Kidney epithelial cell (primary cell): ENCODE measurements at places on chromosomes 1 and 21. TPM values are rescaled to one million over a fixed set of nuclear protein-coding genes. Genes with fewer than 3 reads are reported as not detected.

The APP gene
- 620 and 624 TPM in 2 replicates for total RNA-seq

The HUNK gene
- 2.8 and 3.1 TPM in 2 replicates for total RNA-seq

The MIXL1 gene
- total RNA-seq: 0.41 and 0.67 TPM in 2 replicates

The CEP170 gene
- 82.0 and 82.2 TPM in 2 replicates for total RNA-seq

The NCF2 gene
- 62.5 and 86.1 TPM in 2 replicates for total RNA-seq

The FCRL1 gene
- total RNA-seq: not detected in 2 replicates

The LCE2B gene
- total RNA-seq: not detected in 2 replicates

The TCHHL1 gene
- not detected in 2 replicates for total RNA-seq

The PFKL gene
- total RNA-seq: 75.8 and 89.9 TPM in 2 replicates

The CFHR5 gene
- not detected in 2 replicates for total RNA-seq

The LCE3E gene
- total RNA-seq: not detected in 2 replicates

The LCK gene
- 6.2 and 10.3 TPM in 2 replicates for total RNA-seq

The SLC45A1 gene
- total RNA-seq: 0.79 and 1.5 TPM in 2 replicates

The GBP1 gene
- 20.4 and 29.0 TPM in 2 replicates for total RNA-seq

The EDARADD gene
- 4.2 and 4.7 TPM in 2 replicates for total RNA-seq

The ACTL8 gene
- total RNA-seq: 0.17 TPM in 1 of 2 replicates, not detected in the other

The CD160 gene
- not detected in 2 replicates for total RNA-seq

The GJA9 gene
- not detected in 2 replicates for total RNA-seq

The GAS5 gene
- 2,249 and 2,308 TPM in 2 replicates for total RNA-seq

The L1TD1 gene
- 0.34 and 0.88 TPM in 2 replicates for total RNA-seq

The SLC30A10 gene
- not detected in 2 replicates for total RNA-seq

The CLEC20A gene
- not detected in 2 replicates for total RNA-seq

The PRXL2B gene
- total RNA-seq: 42.0 and 46.6 TPM in 2 replicates

The RAP1GAP gene
- 7.1 and 9.0 TPM in 2 replicates for total RNA-seq

The CR1L gene
- total RNA-seq: not detected in 2 replicates

The KRTAP21-1 gene
- total RNA-seq: not detected in 2 replicates

The AZIN2 gene
- total RNA-seq: 2.8 and 4.0 TPM in 2 replicates

The BLACAT1 gene
- total RNA-seq: 1.5 and 2.0 TPM in 2 replicates

The TNFRSF14 gene
- total RNA-seq: 14.7 and 16.8 TPM in 2 replicates

The C21orf58 gene
- total RNA-seq: 1.5 and 2.5 TPM in 2 replicates

The CTH gene
- total RNA-seq: 13.6 and 18.2 TPM in 2 replicates

The DNASE2B gene
- not detected in 2 replicates for total RNA-seq

The PIK3R3 gene
- 5.4 and 7.4 TPM in 2 replicates for total RNA-seq

The AHCTF1 gene
- total RNA-seq: 20.7 and 23.1 TPM in 2 replicates

The CFHR4 gene
- not detected in 2 replicates for total RNA-seq

The NOTCH2 gene
- 136 and 150 TPM in 2 replicates for total RNA-seq

The KCNT2 gene
- 1.2 and 1.8 TPM in 2 replicates for total RNA-seq

The FMO1 gene
- total RNA-seq: not detected in 2 replicates
